ENCODE measurements at places on chromosomes 13 and 19.
A peak's percentile ranks its signal among the peaks of the same experiment; 100 is the strongest.

DNA sequence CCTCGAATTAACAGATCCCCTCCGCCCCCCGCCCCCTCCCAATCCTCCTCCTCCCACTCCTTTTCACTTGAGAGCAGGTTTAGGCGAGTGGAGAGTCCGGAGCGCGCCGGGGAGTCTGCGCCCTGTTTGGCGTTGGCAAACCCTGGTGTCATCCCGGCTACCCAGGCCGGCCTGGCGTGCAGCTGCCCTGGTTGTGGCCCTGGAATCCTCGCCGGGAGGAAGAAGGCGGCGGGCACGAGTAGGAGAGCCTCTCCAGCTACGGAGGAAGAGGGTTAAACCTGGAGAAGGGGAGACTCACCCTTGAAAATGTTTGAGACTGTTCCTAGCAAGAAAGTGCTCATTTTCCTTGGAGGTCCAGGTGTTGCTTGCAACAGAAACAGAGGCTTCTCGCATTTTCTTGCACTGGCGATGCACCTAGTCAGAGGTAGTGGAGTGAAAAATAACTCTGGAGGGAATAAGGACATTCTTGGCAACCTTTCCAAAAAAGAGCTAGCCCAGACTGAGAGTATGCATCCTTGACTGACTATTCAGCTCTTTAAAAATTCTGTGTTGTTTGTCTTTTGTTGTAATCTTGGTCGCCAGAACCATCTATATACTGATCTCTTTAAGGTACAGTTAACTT lies 1.3 kb upstream of the SOX21 start:
- no peak for DNase-seq

DNA sequence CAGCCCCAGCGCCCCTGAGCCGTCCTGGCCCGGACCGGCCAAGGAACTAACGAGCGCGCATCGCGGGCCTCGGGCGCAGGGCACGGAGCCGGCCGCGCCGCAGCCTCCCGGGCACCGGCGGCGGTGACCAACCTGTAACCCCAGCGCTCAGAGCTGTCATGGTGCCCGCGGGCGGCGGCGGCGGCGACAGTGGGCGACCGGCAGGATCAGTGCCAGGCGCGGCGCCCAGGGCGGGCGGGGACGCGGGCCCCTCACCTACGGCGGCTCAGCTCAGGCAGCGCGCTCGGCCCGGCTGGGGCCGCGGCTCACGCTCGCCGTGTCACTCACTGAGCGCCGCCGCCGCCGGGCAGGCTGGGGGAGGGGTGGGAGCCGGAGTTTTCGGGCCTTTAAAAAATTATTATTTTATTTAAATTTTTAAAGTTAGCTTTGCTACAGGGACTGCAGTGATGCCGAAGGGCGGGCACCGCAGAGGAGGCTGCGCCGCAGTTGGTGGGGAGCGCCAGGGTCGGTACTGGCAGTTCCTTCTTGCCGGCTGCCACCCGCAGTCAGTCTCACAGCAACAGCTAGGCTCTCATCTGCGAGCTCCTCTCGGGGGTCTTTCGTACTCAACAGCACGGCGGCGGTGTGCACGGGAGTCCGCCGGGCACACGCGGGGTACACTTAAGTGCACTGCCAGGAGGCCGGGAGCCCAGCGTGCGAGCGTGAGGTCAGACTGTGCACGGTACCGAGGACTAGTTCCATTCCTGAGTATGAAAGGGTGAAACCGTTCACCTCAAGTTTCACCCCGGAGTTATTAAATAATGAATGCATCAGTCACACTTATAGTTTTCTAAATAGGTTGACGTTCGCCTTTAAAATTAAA lies at the start of gene NALCN:
Gene NALCN, minus strand, starts transcription at position 328 of the 862 bp plus-strand sequence. CDS start 17,382 bp downstream, outside the sequence.
- no peak for DNase-seq

DNA sequence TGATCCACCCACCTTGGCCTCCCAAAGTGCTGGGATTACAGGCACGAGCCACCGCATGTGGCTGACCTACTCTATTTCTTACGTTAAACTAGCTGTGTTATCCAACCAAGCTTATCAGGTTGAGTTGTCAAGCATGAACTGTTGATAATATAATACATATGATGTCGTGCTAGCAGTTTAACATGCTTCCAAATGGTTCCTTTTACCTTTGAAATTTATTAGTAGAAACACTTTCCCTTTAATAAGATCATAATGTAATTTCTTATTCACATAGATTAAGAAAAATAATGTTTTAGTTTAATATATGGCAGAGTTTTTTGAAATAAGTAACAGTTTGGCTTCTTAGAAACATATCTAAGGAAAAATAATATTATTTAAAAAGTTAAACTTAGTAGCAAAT lies 34.4 kb upstream of the VWA8 start:
- DNase-seq, result no peak

DNA sequence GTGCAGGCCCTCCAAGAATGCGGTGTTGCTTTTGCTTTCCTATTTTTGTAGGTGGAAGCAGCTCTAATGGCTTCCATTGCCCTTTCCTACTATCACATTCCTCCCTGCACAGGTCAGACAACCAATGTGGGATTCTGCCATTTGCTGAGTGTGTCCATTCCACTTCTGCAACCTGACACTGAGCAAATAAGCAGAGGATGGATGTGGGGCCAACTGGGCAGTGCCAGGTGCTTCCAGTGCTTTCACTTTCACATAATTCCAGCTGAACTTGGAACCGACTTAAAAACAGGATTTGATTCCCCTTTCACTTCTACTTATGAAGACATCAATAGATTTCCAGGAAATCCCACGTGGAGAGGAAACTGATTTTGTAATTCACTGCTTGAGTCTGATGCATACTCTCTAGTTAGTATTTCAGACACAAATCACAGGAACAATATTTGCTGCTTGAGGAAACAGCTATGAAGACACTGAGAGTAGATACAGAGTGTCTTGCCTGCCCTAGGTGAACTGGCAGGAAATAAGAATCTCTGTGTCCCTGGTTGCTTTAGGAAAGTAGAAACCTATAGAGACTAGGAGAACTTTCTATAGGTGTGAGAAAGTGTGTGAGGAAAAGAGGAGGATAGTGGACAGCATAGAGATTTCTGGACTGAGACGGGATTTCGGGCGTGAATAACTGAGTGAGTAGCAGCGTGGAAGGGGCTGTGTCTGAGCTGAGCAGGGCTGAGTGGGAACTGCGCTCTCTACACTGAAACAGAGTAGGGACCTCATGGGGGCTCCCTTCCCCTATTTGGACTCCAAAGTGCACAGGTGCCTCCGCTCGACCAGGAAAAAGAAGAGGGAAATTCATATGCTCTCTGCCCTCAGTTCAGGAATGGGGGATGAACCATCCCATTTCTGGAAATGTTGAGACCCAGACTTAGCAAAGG lies 22.5 kb downstream of the LGALS16 start:
- no peak for DNase-seq

GRCh38 chr19:12766051-12766521 lies 9.3 kb downstream of the HOOK2 start:
- no peak for DNase-seq

DNA sequence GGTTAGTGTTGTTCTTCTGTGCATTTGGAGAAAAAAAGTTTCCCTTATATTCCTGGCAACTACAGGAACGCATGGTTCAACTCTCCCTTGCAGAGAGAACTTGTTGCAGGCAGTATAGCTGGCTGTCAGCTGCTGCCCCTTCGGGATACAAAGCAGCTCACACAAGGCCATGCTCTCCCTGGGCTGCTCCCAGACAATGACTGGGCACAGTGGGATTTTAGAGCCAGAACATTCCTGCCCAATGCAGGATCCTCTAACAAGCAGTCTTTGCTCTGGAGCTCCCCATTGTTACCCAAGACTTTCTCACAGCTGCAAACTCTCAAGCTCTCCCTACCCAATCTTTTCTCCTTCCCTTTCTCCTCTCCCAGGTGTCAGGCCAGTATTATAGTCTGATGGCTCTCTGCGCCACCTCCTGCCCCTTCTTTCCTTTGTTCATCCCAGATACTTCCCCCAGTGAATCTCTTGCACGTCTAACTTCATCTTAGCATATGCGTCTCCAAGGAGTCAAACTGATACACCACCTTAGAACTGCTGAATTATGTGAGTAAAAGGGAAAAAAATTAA lies 27.5 kb upstream of the SERPINE3 start:
- peak; percentile 25 for DNase-seq

DNA sequence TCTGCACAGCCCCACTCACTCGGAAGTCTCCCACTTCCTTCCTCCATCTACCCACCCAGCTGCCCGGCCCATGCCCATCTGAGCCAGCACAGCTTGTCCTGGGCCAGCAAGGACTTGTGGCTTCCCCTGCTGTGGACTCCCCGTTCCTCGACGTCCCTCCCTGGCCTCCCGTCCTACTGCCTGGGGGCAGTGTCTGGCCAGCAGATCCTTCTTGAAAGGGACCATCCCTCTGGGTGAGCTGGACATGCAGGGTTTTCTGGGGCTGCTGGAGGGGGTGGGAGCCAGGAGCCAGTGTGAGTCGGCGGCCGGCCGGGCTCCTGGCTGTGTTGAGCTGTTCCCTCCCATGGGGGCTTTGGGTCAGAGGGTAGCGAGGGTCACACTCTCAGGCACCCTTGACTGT lies 26.7 kb downstream of the CRTC1 start:
- no peak for DNase-seq

- peak; percentile 94 for DNase-seq
These were observed 475 bp downstream of the KLF12 start for GRCh38 chr13:74133657-74134201.

- no peak for DNase-seq
These were observed 111.3 kb upstream of the MRI1 start for GRCh38 chr19:13652810-13653590.

DNA sequence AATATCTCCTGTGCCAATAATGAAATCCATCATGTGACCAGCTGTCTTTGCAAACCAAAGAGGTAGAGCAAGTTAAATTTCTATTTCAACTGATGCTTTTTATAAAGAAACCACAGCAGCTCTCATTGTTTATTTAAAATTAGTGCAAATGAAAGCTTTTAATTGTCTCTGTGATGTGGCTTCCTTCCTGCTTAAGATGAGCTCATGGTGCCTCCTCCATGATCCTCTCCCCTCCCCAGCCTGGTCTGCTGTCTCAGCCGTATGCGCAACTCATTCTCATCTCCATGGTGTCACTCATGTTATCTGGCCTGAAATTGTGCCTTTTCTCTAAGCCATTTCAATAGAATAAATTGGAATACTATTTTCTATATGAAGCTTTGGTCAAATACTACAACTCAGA lies 270.6 kb downstream of the FGF14 start:
- DNase-seq, result no peak

GRCh38 chr19:8915997-8916396 lies 83.8 kb downstream of the MBD3L1 start:
- no peak for DNase-seq

DNA sequence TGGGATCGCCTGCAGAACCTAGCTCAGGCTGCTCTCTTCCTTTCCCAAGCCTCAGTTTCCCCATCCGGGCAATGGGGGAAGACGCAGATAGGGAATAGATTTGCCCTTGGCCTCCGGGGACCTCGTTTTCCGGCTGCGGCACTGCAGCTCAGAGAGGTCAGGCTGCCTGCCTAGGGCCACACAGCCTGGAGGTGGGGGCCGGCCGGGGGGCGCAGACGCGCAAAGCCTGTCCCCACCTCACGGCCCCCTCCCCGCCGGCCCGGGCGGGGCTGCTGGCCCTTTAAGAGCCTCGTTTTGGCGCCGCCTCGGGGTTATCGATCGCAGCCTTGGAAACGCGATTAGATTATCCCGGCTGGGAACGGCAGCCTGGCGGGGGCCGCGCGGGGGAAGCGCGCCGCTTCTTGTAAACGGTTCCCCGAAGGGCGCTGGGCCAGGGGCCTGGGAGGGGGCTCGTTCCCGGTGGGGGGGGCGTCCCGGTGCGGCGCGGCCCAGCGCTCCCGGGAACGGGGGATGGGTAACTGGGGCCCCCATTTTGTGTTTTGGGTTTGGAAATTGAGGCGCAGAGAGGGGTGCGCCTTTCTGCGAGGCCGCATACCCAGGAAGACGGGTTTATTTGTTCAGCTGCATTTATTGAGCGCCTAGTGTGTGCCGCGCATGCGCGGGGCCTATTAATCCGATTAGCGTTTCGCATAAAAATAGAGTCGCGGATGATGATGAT lies 23.4 kb upstream of the TCF3 start:
- DNase-seq, result no peak

DNA sequence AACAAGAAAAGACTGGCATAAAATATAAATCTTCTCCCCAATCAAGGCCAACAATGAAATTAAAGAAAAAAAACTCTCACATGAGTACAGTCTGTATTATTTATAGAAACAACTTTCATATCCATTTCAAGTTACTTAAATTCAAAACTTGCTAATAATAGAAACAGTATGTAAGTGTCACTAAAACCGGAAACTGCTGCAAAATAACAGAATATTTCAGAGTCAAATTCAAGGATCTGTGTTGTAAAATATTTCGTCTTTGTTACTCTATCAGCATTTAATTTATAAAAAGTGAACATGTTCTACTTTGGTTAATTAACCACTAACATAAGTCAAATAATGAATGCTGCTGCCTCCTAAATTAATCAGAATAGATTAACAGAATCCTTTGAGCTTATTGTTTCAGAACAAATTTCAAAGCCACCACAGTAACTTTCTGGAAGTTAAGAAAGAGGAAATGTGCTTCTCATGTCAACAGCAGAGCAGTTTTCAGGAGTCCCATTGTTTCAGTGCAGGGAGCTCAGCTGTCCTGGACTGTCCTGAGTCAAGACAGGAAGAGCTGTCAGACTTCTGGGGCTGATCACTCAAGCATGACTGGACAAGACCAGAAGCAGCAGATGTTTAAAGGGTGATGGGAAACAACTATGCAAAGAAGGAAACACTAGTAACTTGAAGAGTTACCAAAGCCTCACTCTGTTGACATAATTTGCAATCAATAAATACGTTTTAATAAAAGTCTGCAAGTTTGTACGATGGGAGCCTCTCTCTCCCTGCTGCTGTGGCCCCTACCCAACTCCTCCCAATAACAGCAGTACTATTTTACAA lies 76.9 kb downstream of the FOXO1 start:
- no peak for DNase-seq

- DNase-seq, result no peak
These were observed 367.0 kb downstream of the MYO16 start for GRCh38 chr13:108996430-108996829.

GRCh38 chr13:99759163-99759552 lies 212.4 kb downstream of the ZIC5 start:
- DNase-seq, result no peak

DNA sequence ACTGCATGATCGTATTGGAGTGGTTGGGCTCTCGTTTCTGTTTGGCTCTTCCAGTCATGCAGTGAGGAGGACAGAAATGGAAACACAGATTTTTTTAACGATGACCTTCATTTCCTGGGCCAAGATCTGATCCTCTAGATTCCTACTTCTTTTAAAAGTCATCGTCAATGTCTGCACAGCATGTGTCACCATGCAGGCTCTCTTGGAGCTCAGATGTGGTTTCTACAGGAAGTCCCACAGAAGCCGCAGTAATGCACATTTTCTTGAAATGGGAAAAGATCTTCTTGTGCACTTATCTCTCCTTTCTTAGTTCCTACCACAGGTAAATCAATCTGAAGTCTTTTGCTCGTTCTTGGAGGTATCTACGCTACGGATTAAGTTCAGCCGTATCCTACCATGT lies 626.9 kb downstream of the EFNB2 start:
- no peak for DNase-seq

- no peak for DNase-seq
These were observed 5.2 kb upstream of the CEBPG start for GRCh38 chr19:33368074-33368864.
